ENCODE measurements at places on chromosomes 7 and 10.

- DNase-seq, result no peak
These were observed 28.2 kb downstream of the GPRIN2 start for GRCh38 chr10:46528171-46528671.

DNA sequence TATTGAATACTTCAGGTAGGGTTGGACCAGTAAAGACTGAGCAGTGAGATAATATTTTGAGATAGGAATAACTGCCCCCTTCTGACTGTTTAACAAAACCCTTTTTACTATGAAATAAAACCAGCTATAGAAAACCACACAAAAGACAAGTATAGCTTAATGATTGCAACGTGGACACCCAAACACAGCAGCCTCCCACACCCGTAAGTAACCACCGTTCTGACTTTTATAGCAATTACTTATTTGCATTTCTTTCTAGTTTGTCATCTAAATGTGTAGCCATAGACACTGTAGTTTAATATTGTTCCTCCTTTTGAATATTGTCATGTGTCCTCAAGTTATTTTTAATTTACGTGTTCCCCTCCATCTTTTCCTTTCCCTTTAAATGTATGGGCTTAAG is 42.9 kb upstream of the SYPL1 start:
- DNase-seq, result no peak

GRCh38 chr10:112961609-112962008 is 11.6 kb downstream of the TCF7L2 start:
- DNase-seq, result no peak

- DNase-seq, result no peak
These were observed 4.3 kb downstream of the SHH start for GRCh38 chr7:155807789-155808548.

- DNase-seq, result peak; percentile 29
These were observed 51.6 kb upstream of the ARL4A start for GRCh38 chr7:12635830-12636229.

GRCh38 chr10:71131096-71131495 is 81.3 kb upstream of the UNC5B start:
- no peak for DNase-seq

GRCh38 chr7:112484671-112485167 is 3.9 kb downstream of the LSMEM1 start:
- no peak for DNase-seq

- DNase-seq, result no peak
These were observed 479.8 kb downstream of the ADRA2A start for GRCh38 chr10:111556666-111557065.

GRCh38 chr7:48078470-48078869 is 10.6 kb upstream of the UPP1 start:
- DNase-seq, result no peak

- DNase-seq, result no peak
These were observed 59.1 kb upstream of the SMNDC1 start for GRCh38 chr10:110363572-110364411.

GRCh38 chr10:24370877-24371276 is 161.9 kb downstream of the KIAA1217 start:
- no peak for DNase-seq

DNA sequence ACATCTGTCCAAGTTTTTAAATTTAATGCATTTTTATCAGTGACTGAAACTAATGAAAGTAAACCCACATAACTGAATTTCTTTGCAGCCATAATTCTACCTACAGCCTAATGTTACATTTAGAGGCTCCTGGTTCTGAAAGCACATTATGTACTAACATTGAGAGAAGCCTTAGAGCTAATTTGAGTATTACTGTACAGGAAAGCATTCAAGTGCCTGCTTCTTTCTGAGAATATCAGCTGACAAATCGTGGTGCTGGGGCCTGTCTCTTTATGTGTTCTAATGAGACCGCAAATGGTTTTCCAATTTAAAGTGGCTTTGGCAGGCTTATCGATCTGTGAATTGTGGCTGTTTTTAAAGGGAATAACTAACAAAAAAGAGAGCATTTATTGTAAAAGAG is 32.3 kb upstream of the DGKB start:
- no peak for DNase-seq

- DNase-seq, result no peak
These were observed 188.8 kb downstream of the GFRA1 start for GRCh38 chr10:116084161-116084560.

GRCh38 chr7:148397985-148398384 is 192.6 kb upstream of the C7orf33 start:
- DNase-seq, result no peak

DNA sequence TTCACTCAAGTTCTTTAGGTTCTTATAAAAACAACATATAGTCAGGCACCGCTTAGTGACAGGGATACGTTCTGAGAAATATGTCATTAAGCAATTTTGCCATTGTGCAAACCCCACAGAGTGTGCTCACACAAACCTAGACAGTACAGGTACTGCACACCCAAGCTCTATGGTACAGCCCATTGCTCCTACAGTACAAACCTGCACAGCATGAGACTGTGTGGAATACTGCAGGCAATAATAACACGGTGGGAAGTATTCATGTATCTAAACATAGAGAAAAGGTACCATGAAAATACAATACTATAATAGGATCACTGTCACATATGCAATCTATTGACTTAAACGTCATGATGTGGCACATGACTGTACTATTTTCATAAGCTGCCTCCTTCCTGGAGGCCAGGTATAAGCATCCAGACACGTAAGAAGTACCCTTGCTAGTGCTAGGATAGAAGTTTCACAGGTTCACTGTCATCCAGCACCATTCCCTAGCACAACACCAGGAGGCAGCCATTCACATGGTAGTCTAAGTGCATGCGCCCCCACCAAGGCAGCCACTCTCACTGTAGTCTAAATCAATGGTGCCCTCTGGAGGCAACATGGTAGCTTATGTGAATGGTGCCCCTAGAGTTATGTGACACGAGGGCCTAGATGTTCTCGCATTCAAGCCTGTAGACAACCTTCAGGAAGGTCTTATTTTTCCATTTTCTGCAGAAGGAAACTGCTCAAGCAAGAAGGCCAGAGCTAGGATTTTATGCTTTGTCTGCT is 98.5 kb downstream of the ARHGAP22 start:
- DNase-seq, result no peak

DNA sequence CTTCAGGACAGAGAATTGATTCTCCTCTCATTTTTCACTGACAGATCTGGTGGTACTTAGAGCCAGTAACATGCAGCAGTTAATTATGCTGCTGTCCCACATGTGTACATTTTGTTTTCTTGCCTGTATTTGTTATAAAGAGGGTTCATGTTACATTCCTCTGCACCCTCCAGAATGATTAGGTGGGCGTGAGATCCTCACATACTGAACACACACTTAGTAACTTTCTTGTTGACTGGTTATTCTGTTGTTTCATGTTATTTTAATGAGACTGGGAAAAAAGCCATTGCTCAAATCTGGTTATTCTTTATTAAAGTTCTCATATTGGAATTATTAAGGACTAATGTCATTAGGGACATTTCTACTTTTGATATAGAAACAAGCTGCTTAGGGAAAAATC is 409.1 kb downstream of the SDK1 start:
- DNase-seq, result no peak

DNA sequence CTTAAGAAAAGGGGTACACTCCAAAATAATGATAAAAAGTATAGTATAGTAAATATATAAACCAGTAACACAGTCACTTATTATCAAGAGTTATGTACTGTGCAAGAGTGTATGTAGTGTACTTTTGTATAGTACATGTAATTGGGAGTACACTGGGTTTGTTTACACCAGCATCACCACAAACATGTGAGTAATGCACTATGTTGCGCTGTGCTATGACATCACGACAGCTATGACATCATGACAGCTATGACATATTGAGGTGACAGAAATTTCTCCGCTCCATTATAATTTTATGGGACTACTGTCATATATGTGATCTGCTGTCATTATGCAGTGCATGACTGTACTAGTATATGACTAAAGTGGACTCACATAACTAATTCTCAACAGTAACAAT is 84.6 kb downstream of the KMT2C start:
- no peak for DNase-seq

DNA sequence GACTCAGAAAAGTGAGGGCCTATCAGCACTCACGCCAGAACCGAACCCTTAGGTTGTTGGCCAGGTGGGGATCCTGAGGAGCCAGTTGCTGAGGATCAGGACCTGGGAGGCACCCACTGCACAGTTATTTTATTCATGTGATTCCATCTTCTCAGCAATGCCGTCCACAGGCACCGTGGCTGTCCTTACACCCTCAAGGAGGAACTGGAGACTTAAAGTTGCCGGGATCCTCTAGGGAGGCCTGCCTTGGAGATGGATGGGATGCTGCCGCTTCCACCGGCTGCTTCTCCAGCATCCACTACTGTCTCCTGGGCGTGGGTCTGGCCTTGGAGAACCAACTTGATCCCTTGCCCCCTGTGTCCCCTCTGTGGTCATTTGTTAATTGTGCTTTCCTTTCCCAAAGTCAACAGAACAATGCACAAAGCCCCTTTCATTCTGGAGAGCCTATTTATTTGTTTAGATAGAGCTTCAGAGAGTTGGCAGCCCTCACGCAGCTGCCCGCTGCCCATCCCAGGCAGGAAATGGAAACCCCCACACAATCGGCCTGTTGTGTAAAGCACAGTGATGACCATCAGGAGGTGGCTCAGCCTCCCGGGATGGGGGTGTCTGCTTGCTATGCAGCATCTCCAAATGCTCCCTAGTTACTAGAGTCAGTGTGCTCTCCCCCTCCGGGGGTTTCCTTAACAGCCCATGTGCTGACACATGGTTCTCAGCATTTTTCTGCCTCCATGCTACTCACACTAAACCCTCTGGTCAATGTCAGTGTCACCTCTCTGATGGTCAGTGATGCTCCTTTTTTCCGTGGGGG is 52.9 kb upstream of the IGFBP3 start:
- DNase-seq, result no peak

GRCh38 chr7:150716368-150716767 is at the start of gene GIMAP1:
GIMAP1 (plus strand) TSS chr7:150716613; CDS start chr7:150719048, 2,435 bp downstream.
- peak; percentile 19 for DNase-seq

DNA sequence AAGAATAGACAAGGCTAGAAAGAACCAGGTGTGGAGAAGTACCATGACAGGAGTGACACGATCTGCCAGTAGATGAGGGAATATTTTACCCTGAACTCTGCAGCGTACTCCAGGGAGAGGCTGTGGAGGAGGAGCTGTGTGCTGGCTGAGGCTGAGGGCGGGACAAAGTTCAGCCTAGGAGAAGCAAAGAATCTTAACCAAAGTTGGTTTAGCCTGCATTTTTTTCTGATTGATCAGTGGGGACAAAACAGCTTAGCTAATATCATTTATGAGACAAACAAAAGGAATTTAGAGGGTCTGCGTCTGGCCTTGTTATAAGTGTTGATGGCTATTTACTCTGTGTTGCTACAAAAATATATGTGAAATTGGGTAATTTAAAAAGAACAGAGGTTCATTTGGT is 5.2 kb upstream of the NPSR1 start:
- no peak for DNase-seq

DNA sequence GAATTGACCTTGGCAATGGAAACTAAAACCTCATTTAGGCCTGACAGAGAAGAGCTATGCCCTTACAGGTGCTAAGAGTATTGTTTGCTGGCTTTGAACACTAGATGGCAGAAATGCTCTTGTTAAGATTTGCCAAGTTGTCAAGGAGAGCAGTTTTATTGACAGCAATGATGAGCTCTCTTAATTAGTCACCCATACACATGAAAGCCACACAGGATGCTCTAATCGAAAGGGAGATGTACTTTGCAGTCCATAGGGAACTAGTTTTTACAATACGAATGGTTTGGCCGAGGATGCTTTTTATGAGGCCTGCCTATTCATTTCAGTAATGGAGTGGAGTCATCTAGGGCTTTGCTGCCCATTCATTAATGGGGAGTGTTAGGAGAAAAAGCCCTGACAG is 45.4 kb upstream of the MBL2 start:
- DNase-seq, result no peak

DNA sequence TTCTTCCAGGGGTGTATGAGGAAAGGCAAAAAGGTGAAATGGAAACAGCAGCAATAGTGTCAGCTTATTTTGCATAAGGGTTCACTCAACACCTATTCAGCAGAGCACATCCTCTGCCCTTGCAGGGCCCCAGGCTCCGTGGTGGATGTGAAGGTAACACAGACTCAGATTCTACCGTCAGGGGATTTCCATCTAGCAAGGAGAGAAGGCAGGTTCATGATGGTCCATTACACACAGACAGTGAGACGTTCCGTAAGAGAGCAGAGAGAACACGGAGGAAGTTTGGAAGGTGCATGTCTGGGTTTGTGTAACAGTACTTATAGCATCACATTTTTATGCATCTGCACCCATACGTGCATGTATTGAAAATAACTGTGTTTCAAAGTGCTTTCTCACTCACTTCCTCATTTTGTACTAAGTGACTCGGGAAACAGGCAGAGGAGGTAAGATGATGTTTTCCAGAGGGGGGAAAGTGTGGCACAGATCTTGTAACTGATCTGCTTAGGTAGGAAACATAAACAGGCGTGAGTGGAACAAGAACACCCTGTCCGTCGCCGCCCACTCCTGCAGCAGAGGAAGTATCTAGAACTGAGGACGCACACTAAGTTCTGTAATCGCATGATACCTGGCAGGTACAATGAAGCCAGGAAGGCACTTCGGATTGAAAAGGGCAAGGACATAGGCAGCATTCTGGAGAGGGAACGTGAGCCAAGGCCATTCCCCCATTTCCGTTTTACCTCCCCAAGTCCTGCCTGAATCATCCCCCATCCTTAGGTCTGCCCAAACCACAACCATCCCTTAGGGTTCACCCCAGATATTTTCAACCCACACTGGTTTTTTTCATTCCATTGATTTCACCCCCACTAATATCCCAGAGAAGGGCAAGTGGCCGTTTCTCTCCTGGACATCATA is 1.0 kb upstream of the ENO4 start:
- peak; percentile 32 for DNase-seq

GRCh38 chr10:122075171-122075570 is 86.2 kb downstream of the TACC2 start:
- no peak for DNase-seq

- DNase-seq, result no peak
These were observed 90.4 kb upstream of the IGFBP3 start for GRCh38 chr7:46011501-46011900.

GRCh38 chr10:80144696-80145131 is 12.2 kb downstream of the PLAC9 start:
- no peak for DNase-seq

DNA sequence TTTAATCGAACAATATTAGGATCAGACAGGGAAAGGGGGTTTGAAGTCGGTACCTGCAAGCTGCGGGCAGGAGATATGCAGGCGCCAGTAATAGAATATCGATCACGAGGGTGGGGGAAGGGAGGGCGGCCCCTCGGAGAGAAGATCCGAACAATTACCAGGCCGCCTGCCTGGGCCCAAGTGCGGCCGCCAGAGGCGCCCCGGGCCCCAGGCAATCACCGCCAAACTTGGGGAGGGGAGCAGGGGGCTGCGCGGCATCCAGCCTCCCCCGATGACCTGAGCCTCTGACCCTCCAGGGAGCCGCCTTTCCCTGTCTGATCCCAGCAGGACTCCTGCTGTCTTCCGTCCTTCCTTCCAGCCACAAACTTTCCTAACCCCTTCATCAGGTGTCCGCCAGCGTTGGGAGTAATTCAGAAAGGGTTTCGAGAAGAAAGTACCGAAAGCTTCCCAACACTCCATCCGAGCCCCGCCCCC is 1.1 kb downstream of the NKX1-2 start:
- DNase-seq, result no peak

- no peak for DNase-seq
These were observed 15.1 kb downstream of the LRRC20 start for GRCh38 chr10:70367195-70367796.

GRCh38 chr10:76229341-76229740 is 797.9 kb downstream of the LRMDA start:
- DNase-seq, result no peak

- no peak for DNase-seq
These were observed 122.8 kb upstream of the GDF10 start for GRCh38 chr10:47176903-47177868.

GRCh38 chr10:49397036-49397999 is 1.4 kb upstream of the DRGX start:
- DNase-seq, result no peak

- no peak for DNase-seq
These were observed 23.0 kb downstream of the BMPR1A start for GRCh38 chr10:86779220-86780017.

Measured in naive B cell (primary cell).